Stimulated activated CD8-positive, alpha-beta memory T cell treated with anti-CD3 and anti-CD28 coated beads, Interleukin-4, amount 100 ng/mL, for 4 hours (primary cell): ENCODE measurements at places on chromosomes 5 and 9.

DNA sequence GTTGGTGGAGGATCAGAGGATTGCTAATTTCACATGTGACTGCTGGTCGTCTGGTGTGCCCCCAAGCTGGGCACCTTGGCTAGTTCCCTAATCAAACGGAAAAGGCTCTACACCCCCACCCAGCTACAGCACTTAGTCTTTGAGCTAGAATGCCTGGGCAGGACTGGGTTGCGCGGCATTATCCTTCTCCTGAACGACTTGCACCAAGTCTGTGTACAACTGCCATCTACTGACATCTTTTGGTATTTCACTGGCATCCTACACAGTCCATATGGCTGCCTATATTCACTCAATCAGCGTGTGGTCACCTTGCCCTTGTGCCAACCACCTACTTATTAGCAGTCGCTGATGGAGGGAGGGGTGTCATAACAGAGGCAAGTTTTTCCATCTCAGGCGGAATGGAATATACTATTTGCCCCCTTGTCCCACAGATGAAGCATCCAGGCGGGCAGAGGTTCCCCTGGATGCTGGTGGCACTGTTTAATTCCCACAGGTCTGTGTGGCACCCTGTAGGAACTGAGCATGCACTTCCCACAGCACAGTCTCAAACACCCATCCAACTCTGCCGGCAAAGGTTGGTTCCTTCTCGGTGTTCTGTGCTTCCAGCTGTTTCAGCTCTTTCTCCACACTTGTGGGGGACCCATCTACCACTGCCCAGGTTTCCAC lies 150.1 kb downstream of the OSTF1 start:
- no peak for DNase-seq

DNA sequence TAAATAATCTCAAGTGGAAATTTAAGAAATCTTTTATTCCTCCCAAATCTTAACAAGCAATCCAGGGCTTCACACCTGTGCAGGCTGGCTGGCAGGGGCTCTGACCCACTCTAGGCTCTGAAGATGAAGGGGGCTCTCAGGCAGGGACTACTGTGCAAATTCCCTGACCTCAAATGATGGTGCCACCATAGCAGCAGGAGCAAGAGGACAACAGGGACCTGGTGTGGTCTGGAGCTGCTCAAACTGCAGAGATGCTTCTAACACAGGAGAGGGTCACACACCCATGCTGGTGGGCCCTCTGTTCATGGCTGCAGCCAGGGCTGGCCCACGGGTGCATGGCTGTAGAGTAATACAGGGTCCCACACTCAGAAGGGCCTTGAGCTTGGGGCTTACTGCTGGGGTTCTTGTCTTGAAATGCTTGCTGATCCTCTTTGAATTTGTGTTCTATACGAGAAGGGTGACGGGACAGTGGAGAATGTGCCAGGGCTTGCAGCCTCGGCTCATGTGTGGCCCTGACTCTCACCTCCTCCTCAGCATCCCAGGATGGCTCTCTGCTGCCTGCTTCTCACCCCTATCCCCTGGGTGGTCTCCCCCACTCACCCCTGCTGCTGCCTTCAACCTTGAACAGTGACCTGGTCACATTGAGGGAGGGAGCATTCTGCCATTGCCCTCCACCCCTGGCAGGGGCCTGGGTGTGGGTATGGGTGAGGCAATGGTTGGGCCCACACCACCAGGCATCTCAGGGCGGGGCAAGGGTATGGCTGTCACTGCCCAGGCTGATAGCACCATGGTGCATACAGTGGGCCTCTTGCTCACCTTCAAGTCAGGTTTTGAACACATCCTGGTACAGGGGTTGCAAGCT lies 191.7 kb downstream of the FSTL4 start:
- no peak for DNase-seq

GRCh38 chr9:4009006-4009511 lies 290.8 kb downstream of the GLIS3 start:
- DNase-seq = no peak

DNA sequence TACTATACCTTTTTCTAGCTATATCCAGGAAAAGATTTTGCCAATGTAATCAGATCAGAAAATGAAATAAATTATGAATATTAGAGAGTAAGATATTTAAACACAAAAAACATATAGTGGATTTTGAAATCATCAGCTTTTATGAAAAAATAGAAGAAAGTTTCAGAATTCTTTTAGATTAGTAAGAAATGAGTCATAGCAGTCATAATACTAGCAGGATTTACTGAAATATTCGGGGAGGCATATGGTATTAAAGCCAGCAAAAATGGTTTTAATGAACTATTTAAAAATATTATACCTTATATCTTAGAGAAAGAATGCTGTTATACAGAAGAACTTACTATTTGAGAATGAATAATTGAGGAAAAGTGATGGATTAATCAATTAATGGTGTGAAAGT lies 303.6 kb upstream of the NUDT12 start:
- no peak for DNase-seq
